ENCODE measurements at places on chromosomes 3 and 15. TPM values are rescaled to one million over a fixed set of nuclear protein-coding genes. Genes with fewer than 3 reads are reported as not detected.

Gene RYK
- 27.2 TPM for total RNA-seq

Gene IMPG2
- 0.27 TPM for total RNA-seq

Gene IL20RB
- 0.54 TPM for total RNA-seq

Gene GOLGA8S
- total RNA-seq = 0.27 TPM

Gene RETNLB
- total RNA-seq = not detected

Gene FILIP1L
- total RNA-seq = 0.81 TPM

Gene EIF4E3
- 8.6 TPM for total RNA-seq

Gene ITIH1
- total RNA-seq = under 0.01 TPM

Gene SLC28A2
- not detected for total RNA-seq

DNA sequence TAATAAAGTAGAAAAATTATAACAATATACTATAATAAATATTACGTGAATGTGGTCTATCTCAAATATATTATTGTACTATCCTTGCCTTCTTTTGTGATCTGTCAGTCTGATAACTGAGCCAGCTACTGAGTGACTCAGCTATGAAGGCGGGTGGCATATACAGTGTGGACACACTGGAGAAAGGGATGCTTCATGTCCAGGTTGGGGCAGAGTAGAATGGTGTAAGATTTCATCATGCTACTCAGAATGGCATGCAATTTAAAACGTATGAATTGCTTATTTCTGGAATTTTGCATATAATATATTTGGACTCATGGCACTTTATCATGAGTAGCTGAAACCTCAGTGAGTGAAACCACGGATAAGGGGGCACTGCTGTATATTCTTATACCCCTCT, 172.9 kb upstream of the TBC1D5 start:
- DNase-seq = no peak

DNA sequence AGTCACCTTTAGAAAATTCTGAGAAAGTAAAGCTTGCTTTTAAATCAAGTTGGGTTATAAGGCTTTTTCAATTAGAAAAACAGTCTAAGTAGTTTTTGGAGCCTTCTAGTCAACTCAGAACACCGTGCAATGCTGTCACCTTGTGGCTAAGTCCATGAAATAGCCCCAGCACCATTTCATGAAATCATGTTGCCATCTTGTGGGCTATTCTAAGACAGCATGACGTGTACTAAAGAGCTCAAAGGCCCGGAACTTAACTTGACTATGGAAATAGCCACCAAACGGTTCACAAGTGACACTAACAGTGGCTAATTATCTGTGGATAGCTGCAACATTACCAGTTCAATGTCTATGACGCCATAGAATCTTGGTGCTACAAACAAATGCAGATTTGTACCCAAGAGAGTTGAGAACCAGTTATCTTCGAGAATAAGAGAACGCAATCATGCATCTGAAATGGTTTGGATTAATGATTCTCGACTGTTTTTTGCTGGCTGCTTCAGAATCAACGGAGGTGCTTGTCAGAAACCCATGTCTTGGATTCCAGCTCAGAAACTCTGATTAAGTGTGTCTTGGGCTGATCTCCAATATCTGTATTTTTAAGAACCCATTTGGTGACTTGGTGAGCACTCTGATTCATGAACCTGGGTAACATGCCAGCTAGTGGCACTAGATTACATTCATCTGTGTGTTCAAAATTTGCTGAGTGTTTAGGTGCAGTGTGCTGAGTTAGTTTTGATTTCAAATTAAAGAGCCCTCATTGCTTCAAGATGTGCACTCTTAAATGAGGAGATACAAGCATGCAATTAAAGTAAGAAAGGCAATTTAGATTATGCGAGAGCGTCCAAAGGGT, 111.2 kb upstream of the MCTP2 start:
- peak; percentile 80 for DNase-seq

DNA sequence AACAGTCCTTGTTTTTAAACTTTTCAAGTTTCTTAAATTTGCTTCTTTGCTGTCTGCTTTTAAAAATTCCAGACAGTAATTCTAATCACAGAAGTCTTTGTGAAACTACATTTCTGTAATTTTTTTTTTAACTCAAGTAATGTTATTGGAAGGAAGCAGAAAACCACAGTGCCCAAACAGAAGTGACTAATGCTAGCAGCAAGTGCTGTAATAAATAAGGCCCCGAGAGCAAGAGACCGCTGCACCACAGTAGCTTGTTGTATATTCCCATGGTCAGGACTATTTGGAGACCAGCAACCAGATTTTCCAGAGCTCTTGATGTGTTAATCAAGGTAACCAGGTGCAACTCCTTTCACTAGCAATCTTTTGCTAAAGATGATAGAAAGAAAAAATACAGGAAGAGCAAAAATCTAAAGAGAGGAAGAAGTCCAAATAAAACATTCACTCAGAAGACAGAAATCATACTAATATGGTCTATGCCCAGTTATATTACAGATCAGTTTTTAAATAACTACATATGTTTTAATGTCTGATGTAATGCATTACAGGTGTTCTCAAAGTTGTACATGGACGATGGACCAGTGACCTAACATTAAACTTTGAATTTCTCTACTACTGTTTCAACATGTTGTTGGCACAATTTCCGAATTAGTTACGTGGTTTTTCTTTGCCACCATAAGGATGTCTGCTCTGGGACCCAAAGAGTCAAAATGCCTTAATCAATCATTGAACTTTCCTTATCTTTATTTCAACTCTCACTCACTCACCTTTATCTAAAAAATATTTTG, 36.4 kb downstream of the WWTR1 start:
- peak; percentile 59 for DNase-seq

- DNase-seq = no peak
These were observed 33.1 kb downstream of the TBC1D5 start for GRCh38 chr3:17709236-17709810.

GRCh38 chr15:39269352-39269751, 311.5 kb upstream of the THBS1 start:
- no peak for DNase-seq

DNA sequence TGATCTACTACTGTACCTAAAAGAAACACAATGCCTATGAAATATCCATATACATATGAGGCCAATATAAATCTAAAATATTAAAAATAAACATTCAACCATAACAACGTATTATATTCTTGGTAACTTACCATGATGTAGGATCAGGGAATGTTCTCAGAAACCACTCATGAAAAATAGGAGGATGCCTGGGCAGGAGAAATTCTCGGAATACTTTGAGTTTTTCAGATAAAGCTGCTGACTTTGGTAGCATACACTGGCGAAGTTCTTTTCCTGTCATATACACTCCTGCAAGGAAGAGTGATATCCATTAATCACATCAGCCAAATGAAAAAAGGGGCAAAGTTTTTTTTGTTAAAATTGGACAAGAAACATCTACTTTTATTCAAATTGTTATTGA, 11.3 kb upstream of the XRN1 start:
- DNase-seq = no peak

- DNase-seq = no peak
These were observed 360.1 kb upstream of the GOLIM4 start for GRCh38 chr3:168455814-168456213.

- peak; percentile 50 for DNase-seq
These were observed at the start of gene PPM1M for GRCh38 chr3:52245322-52246263. PPM1M (plus strand) TSS chr3:52245759; CDS start chr3:52245825, 66 bp downstream.

GRCh38 chr15:32683906-32684584, 33.8 kb upstream of the GREM1 start:
- peak; percentile 31 for DNase-seq

- DNase-seq = no peak
These were observed 62.4 kb upstream of the SPATA12 start for GRCh38 chr3:56998076-56998529.

DNA sequence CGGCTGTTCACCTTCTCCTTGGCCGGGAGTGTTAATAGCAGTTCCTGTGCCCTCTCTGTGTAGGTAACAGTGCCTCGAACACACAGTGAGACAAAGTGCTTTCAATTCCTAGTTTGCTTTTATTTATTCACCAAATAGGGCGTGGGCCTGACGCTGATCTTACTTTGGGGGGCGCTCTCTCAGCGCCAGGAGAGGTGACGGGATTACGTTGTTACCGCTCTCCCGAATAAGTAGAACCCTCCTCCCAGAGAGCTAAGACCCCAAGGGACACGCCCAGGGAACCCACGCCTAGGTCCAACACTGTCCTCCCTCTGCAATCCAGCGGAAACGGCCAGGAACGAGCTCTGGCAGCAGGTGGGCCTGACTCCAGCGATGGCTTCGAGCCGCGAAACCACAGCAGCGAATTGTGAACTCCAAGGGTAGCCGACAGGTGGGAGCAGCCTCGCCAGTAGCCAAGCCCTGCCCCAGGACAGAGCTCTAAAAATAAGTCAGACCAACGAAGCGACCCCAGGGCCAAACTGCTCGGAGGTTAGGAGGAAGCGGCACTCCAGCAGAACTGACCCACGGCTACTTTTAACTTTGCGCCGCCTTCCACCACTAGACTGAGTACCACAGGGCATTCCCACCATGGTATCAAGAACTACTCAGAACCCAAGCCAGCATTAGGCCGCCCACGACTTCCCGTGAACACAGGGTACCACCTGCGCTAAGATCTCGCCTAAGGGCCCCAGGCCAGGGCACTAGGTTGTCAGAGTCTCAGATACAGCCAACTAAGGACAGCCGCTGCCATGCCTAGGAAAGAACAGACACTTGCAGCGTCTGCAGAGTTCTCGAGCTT, 1.6 kb upstream of the SIN3A start:
- peak; percentile 24 for DNase-seq
